ENCODE measurements at places on chromosomes 4 and X. TPM values are rescaled to one million over a fixed set of nuclear protein-coding genes. Genes with fewer than 3 reads are reported as not detected.

- DNase-seq: no peak
Measured at GRCh38 chrX:12804655-12805054, 13.4 kb downstream of the PRPS2 start.

DNA sequence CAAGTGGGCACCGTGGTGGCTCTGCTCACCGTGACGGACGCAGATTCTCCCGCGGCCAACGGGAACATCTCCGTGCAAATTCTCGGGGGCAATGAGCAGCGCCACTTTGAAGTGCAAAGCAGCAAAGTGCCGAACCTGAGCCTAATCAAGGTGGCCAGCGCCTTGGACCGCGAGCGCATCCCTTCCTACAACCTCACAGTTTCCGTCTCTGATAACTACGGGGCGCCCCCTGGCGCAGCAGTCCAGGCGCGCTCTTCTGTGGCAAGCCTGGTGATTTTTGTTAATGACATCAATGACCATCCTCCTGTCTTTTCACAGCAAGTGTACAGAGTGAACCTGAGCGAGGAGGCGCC lies 2.7 kb downstream of the FAT4 start:
- peak; percentile 47 for DNase-seq

GRCh38 chrX:101931136-101931487 lies 715 bp downstream of the ZMAT1 start:
- no peak for DNase-seq

DNA sequence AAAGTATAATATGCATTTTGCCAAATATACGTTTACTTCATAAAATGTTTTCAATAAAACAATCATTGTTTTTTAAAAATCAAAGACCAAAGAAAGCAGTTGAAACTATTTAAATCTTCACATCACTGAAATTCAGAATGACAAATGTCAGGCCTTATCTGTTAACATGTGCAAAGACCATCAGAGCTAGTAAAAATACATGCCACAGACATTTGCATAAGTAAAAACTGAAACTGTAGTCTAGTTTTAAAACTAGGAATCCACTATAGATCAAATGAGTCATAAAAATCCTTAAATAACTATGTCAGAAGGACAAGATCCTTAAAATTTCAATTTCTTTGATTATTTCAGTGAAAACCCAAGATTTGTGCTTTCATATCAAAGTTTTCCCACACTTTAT lies 24.8 kb downstream of the KLHL15 start:
- DNase-seq: no peak

DNA sequence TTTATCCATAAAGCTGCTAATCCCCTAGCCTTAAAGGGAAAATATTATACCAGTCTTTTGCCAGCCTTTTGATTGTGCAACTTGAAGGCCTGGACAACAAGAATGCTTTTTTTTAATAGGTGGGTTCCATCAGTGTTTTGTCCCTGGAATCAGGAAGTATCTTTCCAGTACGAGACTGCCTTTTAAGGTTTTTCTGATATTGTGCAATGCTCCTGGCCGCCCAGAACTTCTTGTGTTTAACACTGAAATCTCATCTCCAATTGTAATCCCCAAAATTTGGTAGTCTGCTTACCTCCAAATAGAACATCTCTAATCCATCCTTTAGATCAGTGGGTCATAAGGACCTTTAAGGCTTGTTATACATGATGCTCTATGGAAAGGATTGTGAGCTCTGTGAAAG lies 256.7 kb downstream of the NAF1 start:
- no peak for DNase-seq

- DNase-seq: no peak
Measured at GRCh38 chr4:25993395-25994185, 79.6 kb downstream of the SMIM20 start.

The UGT2B10 gene
- not detected for total RNA-seq

The FMR1NB gene
- total RNA-seq: not detected

- no peak for DNase-seq
Measured at GRCh38 chr4:106818764-106819163, 217.3 kb downstream of the DKK2 start.

- no peak for DNase-seq
Measured at GRCh38 chr4:118264096-118264495, 88.7 kb downstream of the PRSS12 start.

The OFD1 gene
- total RNA-seq: 46.3 TPM

DNA sequence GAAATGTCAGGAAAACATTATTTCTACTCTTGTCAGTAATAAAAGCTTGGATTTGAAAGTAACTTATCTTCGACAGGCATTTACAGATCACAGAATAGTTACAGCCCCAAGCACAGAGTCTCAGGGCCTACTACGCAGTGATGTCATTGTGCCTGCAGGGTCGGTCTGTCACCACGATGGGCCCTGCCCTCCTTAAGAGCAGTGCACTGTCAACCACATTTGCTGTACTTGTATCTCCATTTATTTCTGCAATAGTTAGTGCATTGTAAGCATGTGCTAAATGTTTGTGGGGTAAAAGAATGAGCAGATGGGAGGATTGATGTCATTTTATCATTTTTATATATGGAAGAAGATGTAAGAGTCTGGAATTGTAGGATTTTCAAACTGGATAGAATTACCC lies 13.6 kb upstream of the CCKAR start:
- DNase-seq: no peak

The H2BW2 gene
- not detected for total RNA-seq

The GPRIN3 gene
- total RNA-seq: 1.6 TPM

DNA sequence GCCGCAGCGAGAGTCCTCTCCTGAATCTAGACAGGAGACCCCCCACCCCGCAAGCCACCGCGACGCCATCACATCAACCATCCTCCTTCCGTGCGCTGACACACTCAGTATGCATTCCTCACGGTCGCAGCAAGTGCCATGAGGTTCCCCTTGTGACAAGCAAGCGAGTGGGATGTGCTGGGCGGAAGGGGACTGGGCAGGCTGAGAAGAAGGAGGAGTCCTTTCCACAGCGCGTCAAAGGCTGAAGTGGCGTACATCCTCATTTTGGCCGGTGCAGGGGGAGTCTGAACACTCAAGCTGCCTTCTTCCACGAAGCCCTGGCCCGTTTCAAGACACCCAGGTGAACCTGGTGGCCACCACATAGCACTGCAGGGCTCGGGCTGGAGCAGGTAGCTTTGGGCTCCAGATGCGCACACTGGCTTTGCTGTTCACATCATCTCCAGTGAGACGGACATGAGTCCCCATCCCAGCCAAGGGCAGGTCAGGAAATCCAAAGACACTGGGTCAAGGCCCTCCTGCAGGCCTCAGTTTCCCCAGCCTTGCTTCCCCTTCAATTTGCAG lies 30.4 kb downstream of the CCNQ start:
- DNase-seq: no peak

DNA sequence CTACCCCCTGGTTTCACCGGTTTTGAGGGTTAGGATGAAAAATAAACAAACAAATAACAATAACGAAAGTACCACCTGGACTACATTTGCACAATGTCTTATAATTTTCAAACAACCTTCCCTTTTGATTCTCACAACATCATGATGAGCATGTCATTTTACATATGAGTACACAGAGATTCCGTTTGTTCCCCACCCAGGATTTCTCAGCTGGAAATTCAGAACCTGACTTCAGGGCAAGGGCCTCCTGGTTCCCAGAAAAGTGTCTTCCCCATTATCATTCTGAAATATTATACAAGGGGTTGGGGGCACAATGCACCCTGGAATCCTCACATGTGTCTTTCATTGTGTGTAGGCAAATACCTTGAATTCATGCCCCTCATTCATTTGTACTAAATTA lies 135.8 kb upstream of the NOCT start:
- DNase-seq: no peak

Data from mesothelial cell of epicardium (in vitro differentiated cells).